Femur (tissue), 1 donor: ENCODE measurements at places on chromosomes 7 and 10.

DNA sequence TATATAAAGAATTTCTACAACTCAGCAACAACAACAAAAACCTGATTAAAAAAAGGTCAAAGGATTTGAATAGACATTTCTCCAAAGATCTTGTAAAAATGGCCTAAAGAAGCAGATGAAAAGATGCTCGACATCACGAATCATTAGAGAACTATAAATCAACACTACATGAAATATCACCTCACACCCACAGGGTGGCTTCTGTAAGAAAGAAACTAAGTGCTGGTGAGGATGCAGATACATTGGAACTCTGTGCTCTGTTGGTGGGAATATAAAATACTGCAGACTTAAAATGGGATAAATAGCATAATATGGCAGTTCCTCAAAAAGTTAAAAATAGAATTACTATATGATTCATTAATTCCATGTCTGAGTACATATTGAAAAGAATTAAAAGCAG, 38.3 kb upstream of the CDCA7L start:
- no peak for DNase-seq

DNA sequence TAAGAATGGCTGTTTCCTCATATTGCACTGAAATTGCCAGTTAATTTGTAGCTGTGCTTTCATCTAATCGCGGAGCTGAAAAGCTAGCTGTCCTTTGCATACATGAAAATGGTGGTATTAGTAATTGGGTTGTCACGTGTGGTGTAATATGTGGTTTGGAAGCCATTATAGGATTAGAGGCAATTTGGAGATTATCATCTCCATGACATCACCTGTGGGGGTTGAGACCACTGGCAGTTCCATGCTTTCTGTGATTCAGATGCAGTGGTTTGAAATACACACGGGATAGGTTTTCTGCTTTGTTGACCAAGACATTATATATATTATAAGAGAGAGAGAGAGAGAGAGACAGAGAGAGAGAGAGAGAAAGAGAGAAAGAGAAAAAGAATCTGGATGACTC, 180.8 kb downstream of the RAB11FIP2 start:
- DNase-seq = no peak

GRCh38 chr7:107879400-107880035, 11.5 kb upstream of the DLD start:
- DNase-seq = peak; percentile 26

DNA sequence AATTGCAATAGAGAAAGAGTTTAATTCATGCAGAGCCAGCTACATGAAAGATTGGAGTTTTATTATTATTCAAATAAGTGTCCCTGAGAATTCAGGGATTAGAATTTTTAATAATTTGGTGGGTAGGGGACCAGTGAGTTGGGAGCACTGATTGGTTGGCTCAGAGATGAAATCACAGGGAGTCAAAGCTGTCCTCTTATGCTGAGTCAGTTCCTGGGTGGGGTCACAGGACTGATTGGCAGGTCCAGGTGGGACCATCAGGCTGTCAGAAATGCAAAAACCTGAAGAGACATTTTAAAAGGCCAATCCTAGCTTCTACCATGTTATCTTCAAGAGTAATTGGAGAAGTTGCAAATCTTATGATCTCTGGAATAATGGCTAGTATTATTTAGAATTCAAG, 56.0 kb upstream of the KAT6B start:
- DNase-seq = no peak

DNA sequence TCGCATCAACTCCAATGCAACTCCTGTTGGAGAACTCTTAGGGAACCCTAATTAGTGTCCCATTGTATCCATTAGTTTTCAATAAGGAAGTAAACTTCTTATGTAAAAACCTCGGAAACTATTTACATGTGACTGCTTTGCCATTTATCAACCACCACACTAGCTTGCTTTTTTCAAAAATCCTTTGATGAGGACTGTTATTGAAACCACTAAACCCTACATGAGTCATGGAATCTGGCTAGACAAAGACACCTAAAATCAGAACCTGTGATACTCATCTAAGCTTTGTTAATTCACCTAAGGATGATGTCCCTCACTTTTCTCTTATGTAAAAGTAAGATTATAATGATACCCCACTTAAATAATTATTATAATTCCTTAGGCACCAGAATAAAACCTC, 414.1 kb upstream of the ETV1 start:
- DNase-seq = no peak

GRCh38 chr10:97684866-97685394, 2.1 kb downstream of the AVPI1 start:
- no peak for DNase-seq
